ENCODE measurements at places on chromosomes 2 and 18.

GRCh38 chr2:30865243-30865642, 58.0 kb upstream of the CAPN13 start:
- no peak for DNase-seq

DNA sequence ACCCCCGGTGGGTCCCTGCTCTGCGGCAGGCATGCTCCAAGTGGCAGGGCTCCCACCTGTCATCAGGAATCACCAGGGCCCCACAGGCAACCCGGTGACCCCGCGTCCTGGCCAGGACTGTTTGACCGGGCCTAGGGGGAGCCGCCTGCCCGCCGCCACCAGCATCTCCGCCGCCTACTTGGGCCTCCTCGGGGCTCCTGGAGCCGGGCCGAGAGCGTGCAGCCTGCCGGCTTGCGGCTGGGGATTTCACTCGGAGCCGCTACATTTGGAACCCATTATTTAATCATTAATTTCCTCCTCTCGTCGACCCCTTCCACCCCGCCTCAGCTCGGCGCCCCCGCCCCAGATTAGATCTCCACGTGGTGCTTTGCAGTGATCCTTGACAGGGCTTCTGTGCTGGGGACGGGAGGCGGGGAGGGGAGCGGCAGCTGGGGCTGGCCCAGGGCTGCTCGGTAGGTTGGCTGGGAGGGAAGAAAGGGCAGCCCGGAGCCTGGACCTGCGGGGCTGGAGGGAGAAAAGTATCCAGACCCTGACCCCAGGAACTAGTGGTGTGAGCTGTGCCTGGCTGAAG, 295.4 kb downstream of the CYP26B1 start:
- no peak for DNase-seq

- no peak for DNase-seq
Measured at GRCh38 chr18:57527556-57528229, 58.8 kb downstream of the FECH start.

DNA sequence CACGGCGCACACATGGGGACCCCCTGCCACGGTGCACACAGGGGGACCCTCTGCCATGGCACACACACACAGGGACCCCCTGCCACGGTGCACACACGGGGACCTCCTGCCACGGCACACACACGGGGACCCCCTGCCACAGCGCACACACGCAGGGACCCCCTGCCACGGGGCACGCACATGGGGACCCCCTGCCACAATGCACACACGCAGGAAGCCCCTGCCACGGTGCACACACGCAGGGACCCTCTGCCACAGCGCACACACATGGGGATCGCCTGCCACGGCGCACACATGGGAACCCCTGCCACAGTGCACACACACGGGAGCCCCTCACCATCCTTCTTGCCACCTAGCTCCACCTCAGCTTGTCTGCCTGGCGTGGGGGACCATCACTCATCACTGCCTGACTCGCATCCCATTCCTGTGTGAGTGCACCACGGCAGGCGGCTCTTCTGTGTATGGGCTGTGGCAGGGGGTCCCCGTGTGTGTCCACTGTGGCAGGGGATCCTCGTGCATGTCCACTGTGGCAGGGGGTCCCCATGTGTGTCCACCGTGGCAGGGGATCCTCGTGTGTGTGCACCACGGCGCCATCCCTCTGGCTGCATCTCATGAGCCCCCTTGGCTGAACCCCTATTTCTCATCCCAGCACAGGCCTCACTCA, 206.7 kb downstream of the EIPR1 start:
- DNase-seq, result no peak

DNA sequence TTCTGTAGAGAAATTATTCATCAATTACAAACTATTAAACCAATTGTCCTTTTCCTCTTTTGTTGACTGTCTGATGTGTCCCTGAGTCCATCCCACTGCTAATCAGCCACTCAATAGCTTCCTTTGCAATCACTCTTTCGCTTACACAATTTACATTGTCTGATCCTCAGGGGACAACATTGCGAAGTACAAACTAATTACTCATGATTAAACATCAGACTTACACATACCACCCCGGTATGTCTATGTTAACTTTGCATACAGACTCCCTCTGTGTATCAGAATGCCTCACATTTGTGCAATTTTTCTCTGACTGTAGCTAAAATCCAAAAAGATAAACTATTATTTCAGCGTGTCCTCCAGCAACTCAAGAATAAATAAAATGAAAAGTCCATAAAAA, 264.4 kb upstream of the REV1 start:
- DNase-seq, result no peak

GRCh38 chr2:66364495-66365333, 70.2 kb upstream of the MEIS1 start:
- DNase-seq, result no peak

DNA sequence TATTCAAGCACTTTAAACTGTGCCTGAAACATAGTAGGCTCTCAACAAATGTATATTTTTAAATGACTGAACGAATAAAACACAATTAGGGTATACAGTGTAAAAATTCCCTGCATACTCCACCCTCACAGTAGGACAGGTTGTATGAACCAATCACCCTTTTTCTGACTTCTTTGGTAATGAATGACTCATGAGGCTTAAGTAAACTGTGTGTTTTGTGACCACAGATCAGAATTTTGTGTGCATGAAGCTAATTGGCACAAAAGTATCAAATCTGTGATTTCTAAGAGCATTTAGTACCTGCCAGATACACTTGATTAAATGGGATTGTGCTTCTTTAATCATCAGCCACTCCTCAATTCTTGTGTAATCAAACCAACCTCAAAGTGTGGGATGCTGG, 109.9 kb upstream of the MAP4K3 start:
- DNase-seq, result no peak

DNA sequence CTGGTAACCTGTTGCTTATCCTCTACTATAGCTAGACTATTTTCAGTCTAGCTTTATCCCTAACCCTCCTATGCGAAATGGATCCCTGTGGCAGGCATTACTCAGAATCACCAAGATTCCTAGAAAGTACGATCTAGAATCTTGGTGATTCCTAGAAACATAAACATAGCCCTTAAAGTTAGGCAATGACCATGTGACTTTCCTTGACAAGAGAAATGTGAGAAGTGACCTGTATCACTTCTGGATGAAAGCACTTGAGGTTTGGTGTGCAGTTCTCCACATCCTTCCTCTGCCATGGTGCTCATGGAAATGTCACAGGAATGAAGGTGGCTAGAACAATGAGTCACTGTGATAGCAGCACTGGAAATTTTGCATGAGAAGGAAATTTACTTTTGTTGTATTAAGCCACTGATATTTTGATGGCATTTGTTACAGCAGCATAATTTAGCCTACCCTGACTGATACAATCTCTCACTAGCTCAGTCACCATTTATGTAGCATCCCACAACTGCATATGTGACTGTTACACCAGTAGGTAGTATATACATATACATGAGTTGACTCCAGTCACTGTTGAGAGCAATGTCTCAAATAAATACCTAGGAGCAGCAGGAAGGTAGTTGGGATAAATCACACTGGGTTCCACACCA, 68.3 kb upstream of the MAPRE2 start:
- DNase-seq, result no peak

GRCh38 chr2:104378853-104379374, 475.0 kb upstream of the POU3F3 start:
- DNase-seq, result no peak

GRCh38 chr2:38074764-38075506, 1.0 kb downstream of the CYP1B1 start:
- DNase-seq, result no peak

GRCh38 chr18:79429785-79430281, 34.1 kb downstream of the NFATC1 start:
- DNase-seq, result no peak

GRCh38 chr18:55918444-55918843, 330.5 kb upstream of the TCF4 start:
- no peak for DNase-seq

- DNase-seq, result no peak
Measured at GRCh38 chr2:30753630-30754029, 53.6 kb downstream of the CAPN13 start.

DNA sequence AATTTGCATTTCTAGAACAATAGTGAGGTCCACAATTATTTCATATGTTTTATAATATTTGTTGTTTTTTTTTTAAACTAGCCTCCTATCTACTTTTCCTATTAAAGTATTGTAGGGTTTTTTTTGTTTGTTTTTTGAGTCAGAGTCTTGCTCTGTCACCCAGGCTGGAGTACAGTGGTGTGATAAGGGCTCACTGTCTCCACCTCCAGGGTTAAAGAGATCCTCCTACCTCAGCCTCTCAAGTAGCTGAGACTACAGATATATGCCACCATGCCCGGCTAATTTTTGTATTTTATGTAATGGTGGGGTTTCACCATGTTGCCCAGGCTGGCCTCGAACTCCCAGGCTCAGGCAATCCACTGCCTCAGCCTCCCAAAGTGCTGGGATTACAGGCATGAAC, 122.5 kb downstream of the SLC39A10 start:
- no peak for DNase-seq

- DNase-seq, result no peak
Measured at GRCh38 chr2:222523783-222524544, 99.6 kb downstream of the SGPP2 start.

DNA sequence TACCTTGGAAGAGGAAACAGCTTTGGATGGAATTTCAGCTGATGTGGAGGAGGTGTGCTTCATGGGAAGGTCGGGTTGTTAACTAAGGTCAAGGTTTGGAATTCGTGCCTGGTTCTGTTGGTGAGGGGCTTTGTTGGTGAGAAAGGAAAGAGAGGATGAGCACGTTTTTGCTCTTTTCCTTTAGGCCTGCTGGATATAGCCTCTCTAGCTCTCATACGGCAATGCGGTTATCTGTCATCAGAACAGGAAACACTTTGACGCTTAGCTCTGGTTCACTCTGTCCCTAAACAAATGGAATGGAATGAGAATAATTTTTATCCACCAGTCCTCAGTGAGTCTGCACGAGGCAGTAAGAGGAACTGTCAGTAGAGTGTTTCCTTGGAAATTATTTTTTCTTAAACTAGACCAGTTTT, 169.7 kb upstream of the NOSTRIN start:
- DNase-seq, result no peak

DNA sequence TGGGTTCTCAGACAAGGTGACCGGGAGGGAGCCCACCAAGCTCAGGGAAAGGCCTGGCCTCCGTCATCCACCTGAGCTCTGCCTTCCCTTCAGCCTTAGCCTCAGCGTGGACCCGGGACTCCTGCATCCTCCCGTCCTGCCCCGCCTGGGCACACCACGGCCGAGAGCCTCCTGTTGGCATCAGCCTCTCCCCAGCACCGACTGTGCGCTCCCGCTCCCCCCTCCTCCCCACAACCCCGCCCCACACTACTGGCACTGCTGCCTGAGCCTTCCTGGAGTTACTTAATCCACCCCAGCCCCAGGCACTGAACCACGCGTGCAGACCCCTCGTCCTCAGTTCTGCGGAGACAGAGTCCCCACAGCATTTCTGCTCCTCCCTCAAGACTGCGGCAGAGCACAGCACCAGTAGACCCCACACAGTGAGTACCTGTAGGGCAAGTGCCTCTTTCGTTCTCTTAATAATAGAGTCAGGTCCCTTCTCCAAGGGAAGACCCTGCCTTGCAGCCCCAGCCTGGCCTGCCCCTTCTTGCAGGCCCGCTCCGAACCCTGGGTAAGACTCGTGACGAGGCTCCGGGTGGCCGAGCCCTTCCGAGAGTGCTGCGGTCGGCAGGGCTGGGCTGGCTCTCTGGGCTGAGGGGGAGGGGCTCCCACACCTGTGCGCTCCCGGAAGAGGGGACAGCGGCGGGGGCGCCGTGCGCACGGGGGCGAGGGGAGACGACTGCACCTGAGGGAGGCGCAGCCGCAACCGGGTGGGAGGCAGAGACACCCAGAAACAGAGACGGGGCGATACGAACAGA, at the start of gene AMER3:
Gene AMER3 (plus strand): TSS at position 285 of the 797 bp plus-strand sequence. CDS start 6,533 bp downstream, outside the sequence.
- DNase-seq, result no peak

- DNase-seq, result no peak
Measured at GRCh38 chr2:10101491-10101890, 21.0 kb upstream of the RRM2 start.

DNA sequence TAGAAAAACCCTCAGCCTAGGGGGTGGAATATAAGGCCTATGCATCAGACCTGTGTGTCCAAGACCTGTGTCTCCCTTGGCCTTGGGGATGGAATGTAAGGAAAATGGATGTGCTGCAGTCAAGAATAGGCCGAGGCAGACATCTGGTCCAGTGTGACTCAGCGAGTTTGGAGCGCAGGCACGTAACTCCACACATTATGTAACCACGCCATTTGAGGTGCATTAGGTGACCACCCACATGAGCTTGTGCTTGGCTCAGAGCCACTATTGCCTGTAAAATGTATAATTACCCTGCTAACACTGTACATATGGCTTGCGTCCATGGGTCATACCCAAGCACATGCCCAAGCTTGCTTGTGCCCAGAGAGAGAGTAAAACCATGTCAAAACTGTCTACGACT, 580.9 kb upstream of the HNMT start:
- no peak for DNase-seq

DNA sequence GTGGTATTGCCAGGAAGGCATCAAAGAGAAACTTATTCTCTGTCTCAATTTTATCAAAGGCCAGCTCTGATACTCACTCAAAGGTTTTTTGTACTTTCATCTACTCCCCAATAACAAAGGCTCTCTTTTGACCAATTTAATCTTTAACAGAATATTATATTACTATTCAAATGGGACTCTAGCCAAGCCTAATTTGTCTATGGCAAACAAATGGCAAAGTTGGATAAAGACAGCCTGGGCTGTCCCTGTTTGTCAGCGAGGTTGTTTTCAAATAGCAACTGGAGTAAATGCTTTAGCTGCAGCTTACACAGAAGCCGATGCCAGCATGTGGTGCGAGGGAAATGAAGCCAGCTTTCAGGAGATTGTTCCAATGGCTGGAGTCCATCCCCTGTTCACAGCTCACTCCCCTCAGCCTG, 80.1 kb upstream of the CTNNA2 start:
- no peak for DNase-seq

GRCh38 chr2:59658906-59659635, 894.4 kb downstream of the BCL11A start:
- no peak for DNase-seq

DNA sequence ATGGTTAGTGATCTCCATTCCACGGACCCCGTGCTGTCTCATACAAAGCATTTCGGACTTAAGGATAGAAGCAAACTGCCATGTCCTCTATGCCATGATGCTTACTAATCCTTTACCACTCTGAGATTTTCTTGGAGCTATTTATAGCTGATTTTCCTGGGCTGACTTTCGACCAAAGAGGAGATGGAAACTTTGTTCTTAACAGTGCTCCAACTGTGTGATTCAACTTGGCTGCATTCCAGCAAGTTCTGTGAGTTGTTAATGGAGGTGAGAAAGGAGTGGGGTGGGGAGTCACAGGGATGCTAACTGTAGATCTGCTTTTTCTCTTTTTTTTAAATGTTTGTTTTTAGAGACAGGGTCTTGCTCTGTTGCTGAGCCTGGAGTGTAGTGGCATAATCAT, 45.5 kb upstream of the MSH2 start:
- DNase-seq, result no peak

Data from HAP-1 (cell line).